ENCODE measurements at places on chromosomes 7 and 10. TPM values are rescaled to one million over a fixed set of nuclear protein-coding genes. Genes with fewer than 3 reads are reported as not detected.
A peak's percentile ranks its signal among the peaks of the same experiment; 100 is the strongest.

GRCh38 chr10:104103956-104104355 lies 18.0 kb upstream of the SFR1 start:
- no peak for DNase-seq

Gene NPFFR1
- 2.9 TPM for total RNA-seq

GRCh38 chr10:108975459-108976058 lies 947.8 kb downstream of the XPNPEP1 start:
- no peak for DNase-seq

Gene INA
- total RNA-seq, result not detected

DNA sequence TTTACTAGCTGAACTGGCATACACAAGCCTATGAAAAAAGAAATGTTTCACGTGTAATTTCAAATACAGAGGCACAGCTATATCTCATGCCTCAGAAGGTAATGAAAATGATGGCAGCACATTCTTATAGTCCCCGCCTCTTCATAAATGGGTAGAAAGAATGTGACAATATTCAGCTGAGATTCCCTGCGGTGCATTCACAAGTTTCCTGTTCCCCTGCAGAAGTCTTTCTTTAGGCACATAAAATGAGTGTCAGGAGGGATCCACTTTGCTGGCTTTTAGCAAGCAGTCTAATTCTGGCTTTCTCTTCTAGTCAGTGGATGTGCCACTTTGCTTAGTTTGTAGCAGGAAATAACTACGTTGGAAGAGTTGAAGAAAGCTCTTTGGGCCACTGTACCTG lies 56.1 kb downstream of the DGKB start:
- no peak for DNase-seq

- peak; percentile 45 for DNase-seq
Measured at GRCh38 chr7:144738708-144739314, 97.0 kb downstream of the TPK1 start.
